ENCODE measurements at places on chromosomes 7 and 10. TPM values are rescaled to one million over a fixed set of nuclear protein-coding genes. Genes with fewer than 3 reads are reported as not detected.

Gene GLI3
- polyA plus RNA-seq: 7.3 TPM

Gene OR9A2
- not detected for polyA plus RNA-seq

Gene PLXNA4
- polyA plus RNA-seq: 2.4 TPM

Gene TRPV5
- not detected for polyA plus RNA-seq

Gene JAKMIP3
- 0.05 TPM for polyA plus RNA-seq

Gene ALOX5
- not detected for polyA plus RNA-seq

Gene SFMBT2
- 1.3 TPM for polyA plus RNA-seq

Gene PRPF18
- polyA plus RNA-seq: 28.6 TPM

Gene NPFFR1
- polyA plus RNA-seq: not detected

Gene TRA2A
- 57.9 TPM for polyA plus RNA-seq

Gene ACTL6B
- not detected for polyA plus RNA-seq

Gene TRIM74
- polyA plus RNA-seq: not detected

Gene PITX3
- polyA plus RNA-seq: not detected

DNA sequence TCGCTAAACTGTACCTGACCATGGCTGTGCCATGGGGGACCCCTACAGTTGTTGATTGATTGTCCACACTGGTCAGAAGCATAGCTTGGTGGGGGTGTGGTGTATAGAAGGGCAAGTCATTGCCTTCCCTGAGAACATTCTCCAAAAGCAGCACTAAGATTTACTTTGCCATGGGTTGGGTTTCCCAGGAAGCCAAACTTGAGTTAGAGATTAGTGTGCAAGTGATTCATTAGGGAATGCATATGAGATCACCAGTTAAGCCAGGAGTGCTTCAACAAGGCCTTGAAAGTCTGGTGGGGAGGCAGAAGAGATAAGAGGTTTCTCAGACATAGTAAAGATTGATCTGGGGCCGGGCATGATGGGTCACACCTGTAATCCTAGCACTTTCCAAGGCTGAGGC, 21.4 kb upstream of the TPST1 start:
- DNase-seq: peak; percentile 62

GRCh38 chr7:2706685-2707126, 18.7 kb downstream of the AMZ1 start:
- DNase-seq: peak; percentile 25

- peak; percentile 18 for DNase-seq
Measured at GRCh38 chr10:121926671-121927317, 1.0 kb downstream of the ATE1 start.

DNA sequence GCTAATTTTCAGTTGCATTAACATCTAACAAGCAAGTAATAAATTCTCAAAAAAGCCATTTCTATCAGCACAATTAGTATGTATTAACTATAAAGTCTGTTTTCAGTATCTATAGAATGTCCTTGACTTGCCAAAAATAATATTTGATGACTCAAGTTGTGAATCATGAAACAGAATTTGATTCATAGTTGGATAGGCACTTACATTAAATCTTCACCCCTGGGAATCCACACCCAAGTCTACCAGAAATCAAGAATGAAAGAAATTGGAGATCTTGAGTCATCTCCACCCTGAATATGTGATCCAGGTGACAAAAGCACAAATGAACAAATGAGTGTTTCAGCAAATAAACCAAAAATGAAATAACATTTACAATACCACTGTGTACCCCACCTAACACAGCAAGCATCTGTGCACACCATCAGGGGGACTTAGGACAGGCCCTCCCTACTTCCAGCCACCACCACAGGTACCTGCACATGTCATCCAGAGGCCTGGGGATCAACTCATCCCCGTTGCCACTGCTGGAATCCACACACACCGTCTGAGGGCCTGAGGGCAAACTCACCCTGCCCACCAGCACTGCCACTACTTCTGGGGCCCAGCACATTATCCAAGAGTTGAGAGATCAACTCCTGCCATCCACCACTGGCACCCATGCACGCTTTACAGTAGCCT, 160.1 kb downstream of the MTERF1 start:
- peak; percentile 56 for DNase-seq

- DNase-seq: no peak
Measured at GRCh38 chr7:42152329-42153205, 84.4 kb downstream of the GLI3 start.

DNA sequence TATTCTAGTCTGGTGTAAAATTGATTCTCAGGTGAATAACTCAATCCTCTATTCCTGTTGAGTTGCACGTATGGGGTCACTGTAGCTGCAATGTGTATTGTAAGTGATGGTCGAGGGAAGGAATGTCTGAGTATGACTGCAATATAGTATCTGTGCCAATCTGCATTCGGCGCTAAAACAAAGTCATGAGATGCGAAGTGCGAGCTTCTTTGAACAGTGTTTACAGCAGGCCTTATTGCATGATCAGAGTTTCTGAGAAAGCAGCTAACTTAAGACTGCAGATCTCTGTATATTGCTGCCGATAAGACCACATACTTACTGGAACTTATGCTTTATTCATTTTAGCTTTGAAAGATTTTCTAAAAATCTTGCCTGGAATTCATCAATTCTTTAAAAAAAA, 341.7 kb upstream of the BMPER start:
- peak; percentile 34 for DNase-seq

GRCh38 chr7:22591271-22591670, 91.3 kb upstream of the STEAP1B start:
- no peak for DNase-seq

- no peak for DNase-seq
Measured at GRCh38 chr10:15420858-15421257, 49.8 kb upstream of the FAM171A1 start.

- no peak for DNase-seq
Measured at GRCh38 chr7:108203537-108203936, 73.4 kb upstream of the LAMB4 start.

DNA sequence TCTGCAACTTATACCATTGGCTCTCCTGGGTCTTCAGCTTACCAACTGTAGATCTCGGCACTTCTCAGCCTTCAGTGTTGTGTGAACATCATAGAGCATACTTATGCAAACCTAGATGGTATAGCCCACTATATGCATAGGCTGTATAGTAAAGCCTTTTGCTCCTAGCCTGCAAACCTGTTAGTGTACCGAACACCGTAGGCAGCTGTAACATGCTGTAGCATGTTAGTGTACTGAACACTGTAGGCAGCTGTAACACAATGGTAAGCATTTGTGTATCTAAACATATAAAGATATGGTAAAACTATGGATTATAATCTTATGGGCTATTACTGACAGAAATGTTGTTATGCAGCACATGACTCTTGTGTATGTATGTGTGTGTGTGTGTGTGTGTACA, 256.9 kb downstream of the WDR11 start:
- no peak for DNase-seq

GRCh38 chr7:20301311-20301939, 29.3 kb upstream of the ITGB8 start:
- DNase-seq: peak; percentile 66

DNA sequence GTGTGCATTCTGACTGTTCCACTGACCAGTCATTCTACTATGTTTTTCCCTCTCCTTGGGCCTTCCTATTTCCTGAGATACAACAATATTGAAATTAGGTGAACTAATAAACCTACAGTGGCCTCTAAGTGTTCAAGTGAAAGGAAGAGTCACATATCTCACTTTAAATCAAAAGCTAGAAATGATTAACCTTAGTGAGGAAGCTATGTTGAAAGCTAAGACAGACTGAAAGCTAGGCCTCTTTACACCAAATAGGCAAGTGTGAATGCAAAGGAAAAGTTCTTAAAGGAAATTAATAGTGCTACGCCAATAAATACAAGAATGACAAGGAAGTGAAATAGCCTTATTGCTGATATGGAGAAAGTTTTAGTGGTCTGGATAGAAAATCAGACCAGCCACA, 5.7 kb upstream of the DYNC1I1 start:
- DNase-seq: no peak

- DNase-seq: peak; percentile 85
Measured at GRCh38 chr10:4450981-4451908, 374.8 kb upstream of the AKR1E2 start.

DNA sequence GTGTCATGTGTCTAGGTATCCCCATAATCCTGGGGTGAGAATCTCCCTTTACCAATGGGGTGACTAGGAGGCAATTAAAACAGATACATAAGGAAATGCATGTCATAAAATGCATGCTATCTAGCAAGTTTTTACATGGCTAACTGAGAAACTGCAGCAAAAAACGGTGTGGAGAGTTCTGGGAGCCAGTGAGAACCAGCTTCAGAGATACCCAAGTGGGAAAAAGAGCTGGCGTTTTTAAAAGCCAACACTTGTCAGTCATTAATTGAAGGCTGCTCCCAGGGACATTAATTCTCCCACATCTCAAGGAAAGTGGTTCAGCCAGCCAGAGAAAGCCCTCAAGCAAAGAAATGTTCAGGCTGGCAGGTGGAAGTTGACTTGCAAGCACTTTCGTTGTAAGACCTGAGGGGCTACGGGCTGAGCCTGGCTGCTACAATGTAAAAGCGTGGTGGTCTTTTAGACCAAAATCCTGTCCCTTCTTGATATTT, 28.1 kb downstream of the ST8SIA6 start:
- no peak for DNase-seq

GRCh38 chr7:91892821-91893340, 12.4 kb upstream of the MTERF1 start:
- peak; percentile 80 for DNase-seq

- DNase-seq: no peak
Measured at GRCh38 chr10:48501787-48502771, 102.8 kb downstream of the ARHGAP22 start.

DNA sequence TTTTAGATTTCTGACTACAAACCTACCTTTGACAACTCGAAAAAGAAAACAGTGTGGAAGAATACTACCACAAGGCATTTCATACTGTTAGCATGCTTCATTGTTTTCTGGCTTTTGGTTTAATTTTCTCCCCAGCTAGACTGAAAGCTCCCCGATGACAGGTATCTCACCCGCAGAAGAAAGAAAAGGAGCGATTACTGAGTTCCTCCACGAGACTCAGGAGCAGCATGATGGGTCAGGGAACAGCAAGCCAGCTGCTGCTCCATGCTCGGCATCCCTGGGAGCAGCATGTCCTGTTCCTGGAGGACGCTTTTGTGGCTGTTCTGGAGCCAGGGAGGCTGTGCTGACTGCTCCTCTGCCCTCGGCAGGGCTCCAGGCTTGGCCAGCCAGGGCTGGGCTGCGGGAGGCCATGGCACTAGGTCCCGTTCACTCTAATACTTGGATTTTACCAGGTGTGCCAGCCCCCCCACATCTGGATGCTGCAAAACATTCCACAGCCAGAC, 133.4 kb downstream of the PRKAG2 start:
- no peak for DNase-seq

DNA sequence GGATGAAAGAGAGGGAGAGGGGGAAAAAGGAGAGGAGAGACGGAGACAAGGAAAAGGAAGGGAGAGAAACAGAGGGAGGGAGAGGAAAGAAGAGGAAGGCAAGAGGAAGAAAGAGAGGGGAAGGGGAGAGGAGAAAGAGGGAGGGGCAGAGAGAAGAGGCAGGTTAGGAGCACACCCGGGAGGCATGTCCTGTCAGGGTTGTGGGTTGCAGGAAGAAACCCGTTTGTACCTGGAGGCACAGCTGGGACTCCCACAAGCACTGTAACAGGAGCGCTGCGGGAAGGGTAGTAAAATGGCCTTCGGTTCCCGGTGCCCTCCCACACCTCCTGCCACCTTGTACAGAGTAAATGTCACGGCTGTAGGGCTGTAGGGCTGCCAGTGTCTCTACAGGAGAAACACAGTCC, 24.7 kb downstream of the FGFR2 start:
- no peak for DNase-seq

DNA sequence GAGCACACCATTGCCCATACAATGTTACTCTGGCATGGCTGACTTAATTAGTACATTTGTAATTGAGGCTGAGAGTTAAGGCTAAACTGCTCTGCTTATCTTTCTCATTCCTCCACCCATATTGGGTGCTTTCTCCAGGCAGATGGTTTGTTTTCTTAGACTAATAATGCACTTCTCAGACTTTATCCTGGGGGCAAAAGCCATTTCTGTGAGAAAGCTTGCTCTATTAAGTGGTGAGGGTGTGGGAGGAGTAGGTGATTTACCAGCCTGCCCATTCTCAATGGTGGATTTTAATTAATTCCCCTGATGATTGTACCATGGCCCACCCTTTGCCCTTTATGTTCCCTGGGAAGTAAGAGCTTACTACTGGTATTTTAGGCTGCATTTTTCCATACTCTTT, 174.8 kb downstream of the FOXP2 start:
- DNase-seq: no peak

- no peak for DNase-seq
Measured at GRCh38 chr7:141688043-141688442, 13.9 kb downstream of the DENND11 start.

Measured in fibroblast of lung (primary cell).